ENCODE measurements at places on chromosomes 2 and 18.

- DNase-seq, result no peak
These were observed 100.5 kb upstream of the ODC1 start for GRCh38 chr2:10548626-10549025.

- DNase-seq, result no peak
These were observed 142.4 kb upstream of the AQP4 start for GRCh38 chr18:27007880-27008279.

DNA sequence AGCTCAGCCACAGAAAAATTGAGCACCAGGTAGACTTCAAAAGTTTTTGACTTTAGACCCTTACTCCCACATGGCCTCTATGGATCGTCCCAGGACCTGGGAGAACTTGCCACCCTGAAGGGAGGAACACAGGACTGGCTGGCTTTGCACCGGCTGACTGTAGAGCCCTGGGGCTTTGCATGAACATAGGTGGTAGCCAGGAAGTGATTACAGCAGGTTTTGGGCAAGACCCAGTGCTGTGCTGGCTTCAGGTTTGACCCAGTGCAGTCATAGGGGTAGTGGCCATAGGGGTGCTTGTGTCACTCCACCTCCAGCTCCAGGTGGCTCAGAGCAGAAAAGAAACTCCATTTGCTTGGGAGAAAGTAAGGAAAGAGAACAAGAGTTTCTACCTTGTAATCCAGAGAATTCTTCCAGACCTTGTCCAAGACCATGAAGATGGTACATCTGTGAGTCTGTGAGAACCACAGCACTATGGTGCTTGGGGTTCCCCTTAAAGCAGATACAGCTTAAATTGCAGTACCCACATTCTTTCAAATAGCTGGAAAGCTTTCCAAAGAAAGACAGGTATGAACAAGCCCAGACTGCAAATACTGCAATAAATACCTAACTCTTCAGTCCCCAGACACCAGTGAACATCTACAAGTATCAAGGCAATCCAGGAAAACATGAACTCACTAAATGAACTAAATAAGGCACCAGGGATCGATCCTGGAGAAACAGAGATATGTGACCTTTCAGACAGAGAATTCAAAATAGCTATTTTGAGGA lies 13.0 kb upstream of the SESTD1 start:
- no peak for DNase-seq

- DNase-seq, result no peak
These were observed 2.9 kb downstream of the CTDP1 start for GRCh38 chr18:79682481-79682880.

- DNase-seq, result no peak
These were observed 4.8 kb downstream of the UGP2 start for GRCh38 chr2:63846487-63846886.

GRCh38 chr2:32564417-32565035 lies 63.3 kb upstream of the TTC27 start:
- no peak for DNase-seq

GRCh38 chr18:55449412-55450140 lies 138.4 kb downstream of the TCF4 start:
- DNase-seq, result no peak

DNA sequence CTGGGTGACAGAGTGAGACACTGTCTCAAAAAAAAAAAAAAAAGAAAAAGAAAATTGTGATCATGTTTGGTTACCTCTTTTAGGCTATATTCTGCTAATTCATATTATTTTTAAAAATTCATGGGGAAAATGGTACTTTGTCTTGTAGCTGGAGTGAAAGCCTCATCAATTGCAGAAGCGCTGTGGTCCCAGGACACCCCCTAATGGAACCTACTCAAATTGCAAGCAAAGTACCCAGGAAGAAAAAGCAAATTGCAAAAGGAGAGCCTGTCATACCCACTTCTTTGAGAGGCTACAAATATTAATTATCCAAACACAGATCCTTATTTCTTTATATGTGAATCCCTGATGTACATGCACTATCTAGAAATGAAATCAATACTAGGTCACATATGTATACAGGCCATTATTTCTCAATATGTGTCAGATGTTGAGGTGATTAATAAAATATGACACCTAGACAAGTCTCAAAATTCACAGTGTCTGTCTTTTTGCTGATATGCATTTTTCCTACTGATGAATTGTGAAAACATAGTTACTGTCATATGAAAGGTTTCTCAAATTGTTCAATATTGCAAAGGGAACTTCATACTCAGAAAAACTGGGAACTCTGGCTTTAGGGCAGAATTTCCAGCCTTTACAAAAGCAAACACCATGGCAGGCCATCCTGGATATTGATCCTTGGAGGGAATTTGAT lies 12.6 kb downstream of the CRACDL start:
- DNase-seq, result no peak

DNA sequence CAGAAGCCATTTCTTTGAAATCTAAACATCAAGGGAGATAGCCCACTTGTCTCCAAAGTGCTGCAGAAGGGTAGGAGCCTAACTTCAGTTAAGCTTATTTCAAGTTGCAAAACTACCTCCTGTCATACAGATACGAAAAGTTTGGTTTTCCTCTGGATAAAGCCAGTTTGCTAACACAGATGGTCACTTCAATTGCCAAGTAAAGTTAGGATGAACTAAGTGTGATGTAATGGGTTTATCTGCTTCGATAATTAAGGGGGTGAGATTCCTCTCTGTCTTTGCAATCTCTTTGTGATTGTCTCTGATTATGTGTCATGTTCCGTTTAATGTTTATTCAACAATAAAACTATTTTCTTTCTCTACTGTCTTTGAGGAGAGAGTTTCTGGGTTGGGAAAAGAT lies 156.4 kb downstream of the SLC39A10 start:
- DNase-seq, result no peak

DNA sequence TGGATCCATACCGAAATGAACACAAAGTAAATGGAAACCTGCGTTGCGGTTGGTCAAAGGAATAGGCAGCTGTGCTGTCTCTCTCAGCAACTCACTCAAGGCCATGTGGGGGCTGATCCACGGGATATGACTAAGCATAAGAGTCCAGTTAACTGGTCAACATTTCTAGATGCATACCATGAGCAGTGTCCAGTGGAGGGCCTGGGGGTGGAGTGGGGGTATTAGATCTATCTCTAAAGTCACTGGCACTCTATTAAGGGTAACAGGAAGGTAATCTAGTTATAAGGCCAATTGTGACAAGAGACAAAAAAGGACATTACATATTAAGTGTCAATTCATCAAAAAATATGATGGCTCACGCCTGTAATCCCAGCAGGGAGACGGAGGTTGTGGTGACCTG lies 136.8 kb downstream of the TTC32 start:
- DNase-seq, result no peak

DNA sequence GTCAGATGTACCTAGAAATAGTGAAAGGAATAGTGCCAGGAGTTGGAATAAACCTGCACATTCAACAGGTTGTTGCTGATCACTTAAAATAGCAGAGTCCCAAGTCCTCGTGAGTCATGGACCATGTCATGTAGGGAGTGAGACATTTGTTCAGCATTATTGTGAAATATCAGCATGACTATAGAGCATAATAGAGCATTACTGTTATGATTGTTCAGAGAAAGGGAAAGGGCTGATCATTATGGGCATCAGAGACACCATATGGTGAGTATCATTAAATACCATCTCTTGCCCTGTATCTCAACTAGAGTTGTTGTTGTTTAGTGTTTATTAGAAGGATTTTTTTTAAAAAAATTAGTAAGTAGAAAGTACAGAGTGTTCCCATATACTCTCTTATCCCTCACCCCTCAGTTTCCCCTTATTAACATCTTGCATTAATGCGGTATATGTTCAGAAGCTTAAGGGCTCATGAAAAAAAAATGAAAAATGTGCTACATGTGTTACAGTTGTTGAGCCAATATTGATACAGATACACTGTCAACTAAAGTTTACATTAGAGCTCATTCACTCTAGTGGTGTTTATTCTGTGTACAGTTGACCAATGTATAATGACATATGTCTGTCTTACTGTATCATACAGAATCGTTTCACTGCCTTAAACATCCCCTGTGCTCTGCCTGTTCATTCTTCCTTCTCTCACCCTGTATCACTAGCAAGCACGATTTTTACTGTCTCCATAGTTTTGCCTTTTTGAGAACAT lies 5.7 kb downstream of the ELAC1 start:
- DNase-seq, result no peak

GRCh38 chr2:144642131-144642530 lies 122.2 kb upstream of the ZEB2 start:
- DNase-seq, result no peak

- DNase-seq, result no peak
These were observed 334.9 kb downstream of the CYP26B1 start for GRCh38 chr2:71812736-71813135.

DNA sequence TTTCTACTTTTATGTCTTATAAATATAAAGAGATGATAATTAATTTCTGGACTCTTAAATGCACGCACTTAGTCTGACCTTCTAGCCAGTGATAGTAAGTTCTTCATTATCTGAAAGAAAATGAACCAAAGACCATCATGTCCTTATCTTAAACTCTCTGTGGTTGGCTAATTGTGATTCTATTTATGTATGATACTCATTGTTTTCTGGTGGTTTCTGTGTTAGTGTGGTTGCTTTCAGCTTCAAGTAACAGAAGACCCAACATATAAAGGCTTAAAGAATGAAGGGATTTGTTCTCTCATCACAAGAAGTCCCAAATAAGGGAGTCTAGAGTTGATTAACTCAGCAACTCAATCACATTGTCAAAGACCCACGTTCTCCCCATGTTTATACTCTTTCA lies 225.2 kb upstream of the TANK start:
- DNase-seq, result no peak

GRCh38 chr18:2901423-2901985 lies 54.7 kb downstream of the EMILIN2 start:
- DNase-seq, result no peak

- DNase-seq, result no peak
These were observed 86.0 kb downstream of the EPHA4 start for GRCh38 chr2:221486106-221486505.

DNA sequence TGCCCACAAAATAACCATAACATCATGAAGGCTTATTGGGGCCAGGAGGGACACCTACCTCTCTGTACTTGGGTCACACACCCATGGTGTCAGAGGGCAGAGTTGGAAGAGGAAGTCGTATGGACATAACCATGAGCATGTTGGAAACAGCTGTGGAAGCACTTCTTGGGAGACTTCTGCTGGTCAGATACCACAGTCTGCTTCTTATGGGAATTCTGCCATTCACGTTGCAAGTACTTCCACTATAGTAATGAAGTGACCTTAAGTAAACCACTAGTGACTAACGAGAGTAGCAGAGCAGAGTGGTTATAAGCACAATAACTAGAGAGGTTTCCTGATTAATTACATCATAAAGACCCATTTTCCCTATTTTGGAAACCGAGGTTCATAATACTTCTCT lies 61.1 kb upstream of the TFPI start:
- no peak for DNase-seq

DNA sequence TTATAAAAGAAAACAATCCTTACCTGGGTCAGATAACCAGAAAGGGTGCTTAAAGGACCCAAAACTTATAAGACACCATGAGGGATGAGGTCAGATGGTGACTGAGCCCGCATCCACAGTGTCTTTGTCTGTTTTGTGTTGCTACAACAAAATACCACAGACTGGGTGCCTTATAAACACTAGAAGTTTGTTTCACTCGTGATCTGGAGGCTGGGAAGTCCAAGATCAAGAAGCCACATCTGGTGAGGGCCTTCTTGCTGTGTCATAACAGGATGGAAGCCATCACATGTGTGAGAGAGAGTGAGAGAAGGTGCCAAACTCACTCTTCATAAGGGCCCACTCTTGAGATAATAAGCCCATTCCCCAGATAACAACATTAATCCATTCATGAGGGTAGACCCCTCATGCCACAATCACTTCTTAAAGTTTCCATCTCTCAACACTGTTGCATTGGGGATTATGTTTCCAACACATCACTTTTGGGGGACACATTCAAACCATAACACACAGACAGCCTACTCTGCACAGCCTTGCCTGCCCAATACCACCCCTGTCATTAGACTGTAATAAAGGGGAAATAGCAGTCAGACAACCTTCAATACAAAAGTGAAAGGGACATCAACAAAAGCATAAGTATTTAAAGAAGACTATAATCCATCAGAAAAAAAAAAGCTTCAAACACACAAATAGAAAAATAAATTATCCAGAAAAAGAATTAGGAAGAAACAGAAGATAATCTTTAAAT lies 249.8 kb downstream of the ANAPC1 start:
- no peak for DNase-seq

GRCh38 chr2:191938779-191939178 lies 91.9 kb upstream of the CAVIN2 start:
- no peak for DNase-seq

DNA sequence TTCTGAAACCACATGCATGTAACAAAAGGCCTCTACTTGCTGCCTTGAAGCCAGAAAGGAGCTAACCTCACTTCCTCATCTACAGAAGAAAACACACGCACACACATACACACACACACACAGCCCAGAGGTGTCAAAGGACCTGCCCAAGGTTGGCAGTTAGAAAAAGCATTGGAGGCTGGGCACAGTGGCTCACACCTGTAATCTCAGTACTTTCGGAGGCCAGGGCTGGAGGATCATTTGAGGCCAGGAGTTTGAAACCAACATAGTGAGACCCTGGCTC lies 125.9 kb upstream of the RNF152 start:
- DNase-seq, result no peak

- DNase-seq, result peak; percentile 100
These were observed at the start of gene RNASEH1 for GRCh38 chr2:3558205-3559014. Gene RNASEH1, minus strand, starts transcription at chr2:3558333. Its CDS starts 73 bp downstream, at chr2:3558260.

GRCh38 chr2:27552941-27553340 lies 29.9 kb upstream of the ZNF512 start:
- no peak for DNase-seq

DNA sequence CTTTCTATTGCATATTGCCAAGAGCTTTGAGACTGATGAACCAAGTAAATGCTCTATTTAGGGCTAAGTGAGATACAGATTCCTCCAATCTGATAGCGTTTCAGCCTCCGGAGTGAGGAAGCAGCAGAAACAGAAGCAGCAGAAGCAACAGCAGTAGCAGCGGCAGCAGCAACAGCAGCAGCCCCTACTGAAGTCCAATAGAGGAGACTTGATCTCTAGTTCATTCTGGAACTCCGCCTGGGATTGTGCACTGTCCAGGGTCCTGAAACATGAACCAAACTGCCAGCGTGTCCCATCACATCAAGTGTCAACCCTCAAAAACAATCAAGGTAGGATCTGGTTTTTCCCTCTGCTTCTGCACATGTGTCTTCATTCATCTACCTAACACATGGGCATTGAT lies at the start of gene DPP10:
Gene DPP10 (plus strand): TSS at position 132 of the 400 bp plus-strand sequence.
- DNase-seq, result no peak

DNA sequence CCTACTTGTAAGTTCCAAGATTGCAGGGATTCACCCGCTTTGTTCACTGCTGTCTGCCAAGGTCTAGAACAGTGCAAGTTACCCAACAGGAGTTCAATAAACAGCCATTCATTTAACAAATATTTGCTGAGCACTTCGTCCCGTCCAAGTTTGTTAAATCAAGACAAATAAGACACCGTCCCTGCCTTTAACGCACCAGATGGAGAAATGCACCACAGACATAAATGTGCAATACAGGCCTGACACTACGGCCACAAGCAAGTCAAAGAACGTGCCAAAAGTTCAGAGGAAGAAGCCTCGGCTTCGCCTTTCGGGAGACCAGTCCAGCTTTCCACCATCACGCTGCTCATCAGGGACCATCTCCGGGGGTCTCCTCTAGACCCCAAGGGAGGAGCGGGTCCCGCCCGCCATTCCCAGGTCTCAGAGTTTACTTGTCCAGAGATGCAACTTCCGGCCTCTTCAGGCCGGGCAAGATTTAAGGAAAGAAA lies 429 bp downstream of the C2orf76 start:
- DNase-seq, result peak; percentile 9
